Osteoblast (primary cell): ENCODE measurements at places on chromosomes 5 and 9. TPM values are rescaled to one million over a fixed set of nuclear protein-coding genes. Genes with fewer than 3 reads are reported as not detected.

GRCh38 chr5:156471893-156472292 is 144.9 kb downstream of the SGCD start:
- no peak for DNase-seq

DNA sequence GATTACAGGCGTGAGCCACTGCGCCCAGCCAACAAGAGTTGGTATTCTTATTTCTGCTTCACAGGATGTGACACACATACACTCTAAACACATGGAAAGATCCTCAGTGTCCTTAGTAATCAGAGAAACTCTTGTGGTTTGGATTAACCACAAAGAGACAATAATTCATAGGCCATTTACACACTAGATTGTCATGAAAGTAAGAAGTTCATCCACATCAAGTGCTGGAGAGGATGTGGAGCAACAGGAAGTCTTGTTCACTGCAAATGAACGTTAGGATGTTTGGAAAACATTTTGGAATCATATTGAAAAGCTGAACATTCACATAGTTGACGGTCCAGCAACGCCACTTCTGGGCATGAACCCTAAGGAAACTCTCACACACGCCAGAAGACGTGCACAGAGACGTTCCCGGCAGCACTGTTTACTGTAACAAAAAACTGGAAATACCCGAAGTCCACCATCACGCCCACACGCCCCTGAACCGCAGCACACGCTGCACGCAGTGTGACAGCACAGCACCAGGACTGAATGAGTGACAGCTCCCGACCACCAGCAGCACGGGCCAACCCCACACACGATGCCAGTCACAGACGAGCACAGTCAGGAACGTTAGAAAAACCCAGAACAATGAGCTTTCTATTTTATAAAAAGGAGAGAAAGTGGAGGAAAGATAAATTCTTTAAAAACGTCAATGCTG is 87.6 kb downstream of the COL23A1 start:
- DNase-seq, result no peak

- no peak for DNase-seq
Observed at GRCh38 chr5:137192293-137192743, 306.8 kb downstream of the SPOCK1 start.

DNA sequence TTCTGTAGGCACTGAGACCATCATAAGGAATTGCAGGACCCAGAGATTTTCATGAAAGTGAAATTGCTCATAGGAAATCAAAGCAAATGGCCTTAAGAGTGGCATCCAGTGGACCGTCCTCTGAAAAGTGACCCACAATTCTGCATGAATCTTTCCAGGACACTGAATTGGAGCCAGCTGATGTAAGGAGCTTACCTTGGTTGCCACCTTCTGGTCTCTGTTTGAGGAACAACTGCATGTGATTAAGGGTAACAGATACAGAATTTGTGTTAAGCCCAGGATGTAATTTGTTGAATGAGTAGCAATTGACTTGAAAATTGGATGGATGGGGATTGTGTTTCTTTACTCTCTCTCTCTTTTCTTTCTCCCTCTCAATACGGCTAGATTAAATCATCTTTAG is 49.9 kb upstream of the GAS1 start:
- no peak for DNase-seq

- DNase-seq, result no peak
Observed at GRCh38 chr5:23268136-23268535, 239.3 kb upstream of the PRDM9 start.

DNA sequence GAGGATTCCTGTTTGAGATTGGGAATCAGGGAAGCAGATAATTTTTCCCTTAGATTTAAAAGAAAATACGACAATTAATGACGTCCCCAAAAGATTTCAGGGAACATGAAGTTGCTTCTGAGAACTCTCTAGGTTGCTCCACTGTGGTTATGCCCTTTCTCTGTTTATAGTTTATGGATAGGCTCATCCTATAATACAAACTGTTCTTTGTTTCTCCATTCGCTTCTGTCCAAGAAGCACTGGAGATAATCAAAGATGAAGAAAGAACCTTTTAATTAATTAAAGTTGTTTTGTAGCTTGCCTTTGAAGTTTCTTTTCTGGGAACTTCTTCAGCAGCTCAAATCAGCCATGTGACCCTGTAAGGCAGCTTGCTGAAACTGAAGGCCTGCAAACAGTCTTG is 87.5 kb downstream of the CHSY3 start:
- DNase-seq, result no peak

- DNase-seq, result no peak
Observed at GRCh38 chr5:31492869-31493268, 39.0 kb downstream of the DROSHA start.

- DNase-seq, result peak; percentile 87
Observed at GRCh38 chr5:52989025-52989780, at the start of gene ITGA2. ITGA2 (plus strand) TSS chr5:52989352; CDS start chr5:52989469, 117 bp downstream.

- DNase-seq, result no peak
Observed at GRCh38 chr9:124205686-124206352, 51.9 kb upstream of the NEK6 start.

DNA sequence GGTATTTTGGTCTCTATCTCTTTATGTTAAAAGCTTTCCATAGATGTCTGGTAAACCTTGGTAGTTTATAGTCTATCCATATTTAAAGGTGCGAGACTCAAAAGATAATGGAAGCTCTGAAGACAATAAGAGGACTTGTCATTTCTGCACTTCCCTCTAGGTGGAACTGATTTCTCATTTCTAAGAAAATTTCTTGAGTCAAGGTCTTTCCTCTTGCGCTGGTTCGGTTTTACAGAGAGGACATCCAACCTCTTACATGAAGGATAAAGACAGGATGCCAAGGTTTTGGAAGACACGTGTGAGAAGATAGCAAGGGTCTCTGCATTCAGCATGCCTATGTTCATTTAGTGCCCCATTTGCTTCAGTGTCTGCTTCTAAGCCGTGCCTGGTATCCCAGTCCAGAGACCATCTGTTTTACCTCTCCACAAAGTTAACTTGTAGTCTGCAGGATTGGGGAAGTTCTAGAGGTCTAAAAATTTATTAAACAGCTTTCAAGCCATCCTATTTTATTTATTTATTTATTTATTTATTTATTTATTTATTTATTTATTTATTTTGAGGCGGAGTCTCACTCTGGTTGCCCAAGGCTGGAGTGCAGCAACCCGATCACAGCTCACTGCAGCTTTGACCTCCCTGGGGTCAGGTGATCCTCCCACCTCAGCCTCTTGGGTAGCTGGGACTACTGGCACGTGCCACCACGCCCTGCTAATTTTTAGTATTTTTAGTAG is 41.6 kb downstream of the KIAA1191 start:
- DNase-seq, result no peak

DNA sequence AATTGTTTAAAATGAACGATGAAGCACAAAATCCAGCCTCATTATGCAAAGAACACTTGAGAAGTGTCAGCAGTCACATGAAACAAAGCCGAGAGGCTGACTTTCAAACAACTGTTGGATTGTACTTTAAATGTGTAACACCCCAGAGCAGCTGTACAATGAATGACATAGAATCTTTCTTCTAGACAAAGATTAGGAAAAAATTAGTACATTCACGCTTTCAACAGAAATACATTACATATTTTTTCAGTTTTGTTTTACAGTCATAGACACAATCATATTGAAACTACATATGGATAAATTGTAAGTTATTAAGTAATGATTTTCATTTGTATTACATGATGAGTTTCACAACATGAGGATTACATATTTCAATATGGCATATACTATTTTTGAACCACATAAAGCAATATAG is 10.6 kb upstream of the AGXT2 start:
- DNase-seq, result no peak

DNA sequence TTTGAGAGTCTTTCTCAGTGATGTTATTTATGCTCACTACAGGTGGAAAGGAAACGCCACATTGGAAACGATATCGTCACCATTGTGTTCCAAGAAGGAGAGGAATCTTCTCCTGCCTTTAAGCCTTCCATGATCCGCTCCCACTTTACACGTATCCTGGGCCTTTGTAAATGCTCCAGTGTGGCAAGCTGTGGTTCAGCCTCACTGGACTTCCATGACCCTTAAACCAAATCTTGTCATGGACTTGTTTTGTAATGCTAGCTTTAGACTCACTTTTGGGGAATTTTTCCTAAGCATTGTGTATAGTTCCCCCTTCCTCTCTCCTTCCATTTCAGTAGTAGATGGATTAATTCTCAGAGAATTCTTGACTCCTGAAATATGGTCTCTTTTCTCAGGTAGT is 60.9 kb upstream of the SLC2A8 start:
- DNase-seq, result no peak

- no peak for DNase-seq
Observed at GRCh38 chr5:84397385-84397784, 12.7 kb upstream of the EDIL3 start.

DNA sequence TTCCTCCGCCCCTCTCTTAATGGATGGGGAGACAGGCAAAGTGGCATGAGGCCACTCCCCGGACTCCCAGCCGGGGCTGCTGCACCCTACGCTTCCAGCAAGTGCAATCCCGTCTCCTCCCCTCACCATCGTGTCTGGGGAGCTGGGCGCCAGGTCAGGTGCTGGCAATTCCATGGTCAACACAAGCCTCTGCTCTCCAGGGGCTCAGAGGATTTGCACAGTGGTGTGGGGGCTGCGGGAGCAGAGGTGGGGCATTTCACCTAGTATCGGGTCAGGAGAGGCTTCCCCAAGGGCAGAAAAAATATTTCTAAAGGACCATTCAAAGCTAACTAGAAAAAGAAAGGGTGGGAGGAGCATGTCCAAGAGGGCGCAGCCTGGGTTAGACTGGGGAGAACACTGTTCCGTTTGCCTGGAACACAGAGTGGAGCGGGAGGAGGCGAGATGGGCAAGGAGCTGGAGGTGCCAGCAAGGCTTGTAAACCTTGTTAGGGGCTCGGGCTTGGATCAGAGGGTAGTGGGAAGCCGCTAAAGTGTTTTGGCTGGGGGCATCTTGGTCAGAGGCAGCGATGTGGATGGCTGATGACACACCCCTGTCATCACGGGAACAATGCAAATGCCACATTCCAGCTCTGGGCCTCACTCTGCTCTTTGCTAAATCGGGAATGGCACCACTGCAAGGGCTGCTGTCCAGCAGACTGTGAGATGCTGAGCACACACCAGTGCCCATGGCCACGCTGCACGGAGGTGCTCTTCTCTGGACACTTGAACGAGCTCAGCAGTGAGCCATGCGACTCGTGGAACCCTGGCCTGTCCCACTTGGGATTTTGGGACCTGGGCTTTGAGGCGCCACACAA is 191.7 kb downstream of the CDK5RAP2 start:
- no peak for DNase-seq

- no peak for DNase-seq
Observed at GRCh38 chr5:63233911-63234310, 655.3 kb downstream of the LRRC70 start.

- DNase-seq, result no peak
Observed at GRCh38 chr5:32989815-32990214, 278.7 kb downstream of the NPR3 start.

DNA sequence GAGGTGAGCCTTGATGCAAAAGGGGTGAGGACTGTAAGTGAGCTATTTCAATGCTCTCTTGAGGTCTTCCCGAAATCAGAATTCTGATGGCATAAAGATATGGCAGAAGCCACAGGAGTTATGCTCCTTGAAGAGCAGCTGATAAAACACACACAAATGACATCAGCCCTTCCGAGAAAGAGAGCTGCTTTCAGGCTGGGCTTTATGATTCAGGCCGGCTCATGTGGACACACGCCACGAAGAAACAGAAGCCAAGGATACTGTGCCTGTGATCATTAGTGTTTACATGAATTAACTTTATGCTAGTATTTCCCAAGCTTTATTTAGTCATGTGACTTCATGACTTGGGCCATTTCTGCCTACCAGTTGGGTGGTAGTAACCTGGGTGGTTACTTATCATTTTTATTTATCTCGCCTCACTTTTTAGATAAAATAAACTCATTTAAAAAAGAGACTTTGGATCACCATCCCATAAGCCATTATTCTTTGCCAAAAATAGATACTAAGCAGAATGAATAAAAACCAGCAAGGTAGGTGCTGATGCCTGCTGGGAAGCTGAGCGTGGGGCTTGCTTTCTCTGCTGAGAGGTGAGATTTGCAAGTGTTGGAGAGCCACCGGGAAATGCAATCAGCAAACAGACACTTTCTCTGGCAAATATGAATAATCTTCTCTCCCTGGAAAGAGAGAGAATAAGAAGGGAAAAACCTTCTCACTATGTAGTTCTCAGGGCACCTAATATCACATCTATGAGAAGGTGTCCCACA is 73.0 kb upstream of the SLC25A51 start:
- DNase-seq, result peak; percentile 96

Gene SLC6A19
- total RNA-seq, result not detected in 2 replicates

Gene PDGFRB
- 531 and 567 TPM in 2 replicates for total RNA-seq

Gene NR4A3
- 0.29 and 0.36 TPM in 2 replicates for total RNA-seq

Gene IL5
- not detected in 2 replicates for total RNA-seq

Gene PCDHGB3
- total RNA-seq, result 6.2 and 8.0 TPM in 2 replicates

Gene C7
- total RNA-seq, result 0.36 and 0.88 TPM in 2 replicates

Gene MED27
- total RNA-seq, result 25.7 and 30.9 TPM in 2 replicates

Gene GLRX
- total RNA-seq, result 59.0 and 77.2 TPM in 2 replicates
